ENCODE measurements at places on chromosomes 12 and 14. TPM values are rescaled to one million over a fixed set of nuclear protein-coding genes. Genes with fewer than 3 reads are reported as not detected.

MANSC4 gene
- not detected for total RNA-seq

GRCh38 chr12:11762723-11763326 lies 113.4 kb downstream of the ETV6 start:
- DNase-seq = no peak

GRCh38 chr14:96267916-96268315 lies 11.9 kb downstream of the BDKRB1 start:
- DNase-seq = no peak

IL22 gene
- not detected for total RNA-seq

ARHGEF25 gene
- 7.6 TPM for total RNA-seq

DNA sequence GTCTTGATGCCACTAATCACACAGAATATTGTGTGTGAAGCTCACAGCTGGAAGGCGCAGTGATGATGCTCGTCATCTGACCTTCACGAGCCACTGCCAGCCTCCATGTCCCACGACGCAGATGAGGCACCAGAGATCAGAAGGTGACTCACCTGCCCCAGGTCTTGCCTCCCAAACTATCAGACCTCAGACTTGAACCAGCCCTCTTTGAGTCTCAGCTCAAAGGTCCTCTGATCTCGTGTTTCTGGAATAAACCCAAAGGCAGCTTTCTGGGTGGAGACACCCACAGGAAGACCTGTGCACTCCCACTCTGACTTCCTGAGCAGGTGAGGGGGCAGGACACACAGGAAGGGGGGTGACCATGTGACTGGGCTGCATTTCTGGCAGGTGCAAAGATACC lies 19.6 kb upstream of the CHGA start:
- no peak for DNase-seq

Data from upper lobe of left lung (tissue), 6 donors.